Testis (tissue), 5 donors: ENCODE measurements at places on chromosomes 12 and 14. TPM values are rescaled to one million over a fixed set of nuclear protein-coding genes. Genes with fewer than 3 reads are reported as not detected.
A peak's percentile ranks its signal among the peaks of the same experiment; 100 is the strongest.

DNA sequence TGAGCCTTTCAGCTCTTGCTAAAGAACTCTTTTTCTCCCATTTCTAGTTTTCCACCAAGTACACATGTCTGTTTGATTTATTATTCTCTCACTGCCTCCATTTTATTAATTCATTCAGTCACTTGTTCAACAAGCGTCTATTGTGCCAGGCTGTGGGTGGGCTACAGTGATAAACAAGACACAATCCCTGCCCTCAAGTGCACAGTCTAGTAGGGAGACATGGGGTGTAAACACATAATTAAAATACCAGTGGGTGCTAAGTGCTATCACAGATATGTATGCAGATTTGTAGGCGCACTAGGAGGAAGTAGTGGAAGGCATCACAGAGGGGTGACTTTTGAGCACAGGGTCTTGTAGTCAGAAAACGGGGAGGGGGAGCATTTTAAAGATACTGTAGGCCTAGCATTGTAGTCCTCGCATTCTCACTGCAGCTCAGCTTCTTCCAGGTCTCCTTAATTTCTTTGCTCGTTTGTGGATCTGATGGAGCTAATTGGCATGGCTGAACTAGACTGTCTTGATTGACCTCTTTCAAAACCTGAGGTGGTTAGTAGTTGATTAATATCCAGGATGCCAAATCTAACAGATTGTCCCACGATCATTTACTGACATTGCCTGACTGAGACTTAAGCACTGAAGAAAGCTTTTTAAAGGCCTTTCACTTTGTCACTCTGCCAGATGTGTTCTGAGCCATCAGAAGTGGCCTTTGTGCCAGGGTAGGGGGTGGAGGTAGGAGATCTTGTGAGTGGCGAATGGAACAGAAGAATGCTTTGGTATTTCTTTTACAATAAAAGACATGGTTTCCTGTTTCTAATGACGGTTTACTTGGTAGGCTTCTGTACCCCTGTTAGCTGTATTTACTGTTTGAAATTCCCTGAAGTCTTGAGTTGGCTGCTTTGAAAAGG is 116.9 kb downstream of the DIP2B start:
- H3K36me3 ChIP-seq = no peaks in the 10 kb centered on the region
- H3K27me3 ChIP-seq = no peaks in the 10 kb centered on the region
- H3K27ac ChIP-seq = no peak overlapping the region
- no peak overlapping the region for H3K4me3 ChIP-seq
- DNase-seq = no peak
- peaks cover 2% of the 10 kb centered on the region for H3K4me1 ChIP-seq

DNA sequence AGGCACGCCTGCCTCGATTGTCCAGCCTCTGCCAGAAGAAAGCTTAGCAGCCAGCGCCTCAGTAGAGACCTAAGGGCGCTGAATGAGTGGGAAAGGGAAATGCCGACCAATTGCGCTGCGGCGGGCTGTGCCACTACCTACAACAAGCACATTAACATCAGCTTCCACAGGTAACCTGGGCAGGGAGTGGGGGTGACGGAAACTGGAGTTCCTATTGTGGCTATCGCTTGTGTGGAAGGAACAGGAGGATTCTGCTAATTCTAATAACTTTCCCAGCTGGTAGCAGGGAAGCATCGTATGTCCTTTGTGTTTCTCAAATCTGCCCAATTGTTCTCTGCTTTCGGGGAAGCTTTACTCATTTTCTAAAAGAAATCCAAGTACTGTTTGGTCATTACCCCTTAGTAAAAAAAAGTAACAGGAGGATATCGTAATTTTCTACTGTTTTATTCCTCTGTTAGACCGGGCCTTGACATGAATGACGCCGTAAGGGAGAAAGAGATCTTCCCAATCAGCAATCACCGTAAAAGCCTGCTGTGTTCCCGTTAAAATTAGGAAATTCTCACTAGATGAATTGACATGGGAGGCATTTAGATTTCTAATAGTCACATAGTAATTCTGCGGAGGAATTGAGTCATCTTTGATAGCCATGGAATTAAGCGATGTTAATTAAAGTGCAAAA is 449 bp downstream of the THAP2 start:
- no peaks in the 10 kb centered on the region for H3K36me3 ChIP-seq
- H3K27ac ChIP-seq = peak overlapping the region; percentile 97
- H3K4me1 ChIP-seq = peaks cover 11% of the 10 kb centered on the region

DNA sequence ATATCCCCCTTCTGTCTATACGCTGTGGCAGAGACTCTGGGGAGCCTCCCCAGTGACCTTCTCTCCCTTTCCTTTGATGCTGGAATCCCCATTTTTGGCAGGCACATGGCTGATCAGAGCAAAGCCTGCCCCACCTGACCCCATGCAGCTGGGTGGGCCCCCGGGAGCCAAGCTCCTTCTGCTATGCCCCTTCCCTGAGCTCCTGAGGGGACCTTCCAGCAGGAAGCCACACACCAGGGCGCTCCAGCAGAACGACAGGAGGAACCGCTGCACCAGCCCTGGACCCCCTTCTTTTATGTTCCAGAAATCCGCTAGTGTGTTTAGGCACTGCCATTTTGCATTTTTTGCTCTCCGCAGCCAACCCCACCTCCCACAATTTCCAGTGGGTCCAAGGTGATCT is 44.6 kb downstream of the TRAFD1 start:
- DNase-seq = no peak
- H3K27ac ChIP-seq = no peak overlapping the region
- no peak overlapping the region for H3K4me3 ChIP-seq
- H3K27me3 ChIP-seq = no peaks in the 10 kb centered on the region

DNA sequence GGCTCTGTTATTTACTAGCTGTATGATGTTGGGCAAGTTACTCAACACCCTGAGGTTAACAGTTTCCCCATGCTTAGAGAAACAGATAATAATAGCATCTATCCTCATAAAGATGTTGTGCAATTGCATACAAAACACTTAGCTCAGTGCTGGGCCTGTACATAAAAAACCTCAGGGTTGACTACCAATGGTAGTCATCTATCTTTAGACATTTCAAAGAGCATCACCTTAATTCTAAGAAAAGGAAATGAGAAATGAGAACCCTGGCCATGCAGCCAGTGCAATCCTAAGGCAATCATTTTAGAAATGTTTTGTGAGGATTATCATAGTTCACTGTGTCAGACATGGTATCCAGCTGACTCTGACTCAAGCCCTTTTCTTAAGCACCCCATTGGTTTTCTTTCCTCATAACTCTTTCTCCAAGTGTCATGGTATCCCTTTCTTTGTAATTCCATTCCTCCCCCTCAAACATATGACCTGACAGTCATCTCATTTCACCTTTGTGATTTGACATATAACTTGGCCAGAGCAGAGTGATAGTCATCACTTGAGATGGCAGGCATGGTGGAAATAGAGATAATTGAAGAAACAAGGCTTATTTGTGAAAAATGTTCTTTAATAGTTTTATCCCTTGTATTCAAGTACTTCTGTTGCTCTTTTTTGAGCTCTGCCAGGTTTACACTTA is 29.5 kb upstream of the OSBPL8 start:
- H3K36me3 ChIP-seq = no peaks in the 10 kb centered on the region
- H3K27me3 ChIP-seq = no peaks in the 10 kb centered on the region
- no peak overlapping the region for H3K27ac ChIP-seq
- no peak for DNase-seq

DNA sequence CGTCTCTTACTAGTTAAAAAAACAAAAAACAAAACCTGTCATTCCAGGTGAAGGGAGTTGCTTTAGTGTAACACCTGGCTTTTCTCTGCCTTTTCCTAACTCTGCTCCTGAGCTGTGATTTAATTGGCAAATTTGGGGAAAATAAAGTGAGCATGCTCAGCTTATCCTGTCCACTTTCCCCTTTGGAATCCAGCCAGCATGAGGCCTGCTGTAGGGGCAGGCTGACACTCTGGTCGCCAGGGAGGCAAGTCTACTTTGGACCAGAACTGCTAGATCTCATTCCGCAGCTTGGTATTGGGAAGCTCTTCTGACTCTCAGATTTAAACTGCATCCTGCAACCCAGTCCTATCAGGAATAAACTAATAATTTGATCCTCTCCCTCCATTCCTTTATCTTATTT is 30.1 kb downstream of the CDKN1B start:
- H3K36me3 ChIP-seq = no peaks in the 10 kb centered on the region
- H3K4me3 ChIP-seq = no peak overlapping the region
- H3K27ac ChIP-seq = no peak overlapping the region
- H3K4me1 ChIP-seq = peaks cover 9% of the 10 kb centered on the region

DNA sequence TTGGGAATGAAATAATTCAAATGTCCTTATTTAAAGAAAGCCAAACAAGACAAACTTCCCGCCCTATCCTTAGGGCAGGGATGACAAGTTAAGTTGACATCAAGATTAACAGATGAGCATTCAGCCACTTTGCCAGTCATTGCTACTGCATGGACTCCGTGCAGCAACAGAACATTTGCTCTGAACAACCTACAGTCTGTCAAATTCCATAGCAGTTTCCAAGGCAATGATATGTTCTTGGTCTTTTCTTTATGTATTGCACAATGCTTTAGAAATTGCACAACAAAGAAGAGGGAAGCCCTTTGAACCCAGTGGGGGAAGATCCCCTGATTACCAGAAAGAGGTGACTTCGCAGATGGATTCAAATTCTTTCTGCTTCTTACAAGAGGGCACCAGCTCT is 269.8 kb downstream of the BCAT1 start:
- no peaks in the 10 kb centered on the region for H3K27me3 ChIP-seq
- H3K4me1 ChIP-seq = no peaks in the 10 kb centered on the region
- no peaks in the 10 kb centered on the region for H3K36me3 ChIP-seq
- H3K27ac ChIP-seq = no peak overlapping the region

DNA sequence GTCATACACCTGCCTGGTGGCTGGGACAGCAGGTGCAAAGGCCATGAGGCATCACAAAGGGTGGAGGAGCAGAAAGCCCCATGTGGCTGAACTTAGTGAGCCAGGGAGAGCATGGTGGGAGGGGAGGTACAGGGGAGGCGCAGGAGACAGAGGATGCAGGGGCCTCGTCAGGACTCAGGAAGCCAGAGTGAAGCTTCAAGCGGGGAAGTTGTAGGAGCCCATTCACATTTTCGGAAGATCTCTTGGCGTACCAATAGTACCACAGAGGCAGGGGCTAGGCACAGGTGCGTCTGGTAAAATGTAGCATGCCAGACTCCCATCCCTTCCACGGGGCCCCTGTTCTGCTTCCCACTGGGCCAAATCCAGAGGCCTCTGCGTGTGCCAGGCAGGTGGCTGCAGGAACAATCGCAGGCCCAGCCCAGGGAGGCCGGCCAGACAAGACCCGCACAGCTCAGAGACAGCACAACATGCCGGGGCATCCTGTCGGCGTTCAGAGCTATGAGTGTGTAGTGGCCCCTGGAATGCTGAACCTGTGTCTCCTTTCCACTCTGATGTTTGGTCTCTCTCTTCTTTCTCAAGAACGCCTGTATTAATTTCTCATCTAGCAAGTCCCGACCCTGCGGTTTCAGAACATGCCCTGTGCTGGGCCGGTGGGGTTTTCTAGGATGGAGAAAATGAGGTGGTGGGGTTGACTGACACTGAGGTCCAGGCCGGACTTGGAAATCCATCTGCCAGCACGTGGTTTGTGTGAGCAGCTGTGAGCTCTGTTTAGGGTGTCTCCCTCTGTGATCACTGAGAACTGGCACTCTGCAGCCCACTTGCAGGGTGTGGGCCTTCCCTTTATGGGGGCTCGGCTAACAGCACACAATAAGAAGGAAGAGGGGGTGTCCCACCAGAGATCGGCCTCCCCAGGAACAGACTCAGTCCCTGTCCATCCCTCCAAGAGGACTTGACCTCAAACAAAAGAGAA is 5.5 kb upstream of the TMEM132D start:
- no peaks in the 10 kb centered on the region for H3K36me3 ChIP-seq
- no peaks in the 10 kb centered on the region for H3K27me3 ChIP-seq
- no peak overlapping the region for H3K27ac ChIP-seq
- no peak overlapping the region for H3K4me3 ChIP-seq
- DNase-seq = no peak

DNA sequence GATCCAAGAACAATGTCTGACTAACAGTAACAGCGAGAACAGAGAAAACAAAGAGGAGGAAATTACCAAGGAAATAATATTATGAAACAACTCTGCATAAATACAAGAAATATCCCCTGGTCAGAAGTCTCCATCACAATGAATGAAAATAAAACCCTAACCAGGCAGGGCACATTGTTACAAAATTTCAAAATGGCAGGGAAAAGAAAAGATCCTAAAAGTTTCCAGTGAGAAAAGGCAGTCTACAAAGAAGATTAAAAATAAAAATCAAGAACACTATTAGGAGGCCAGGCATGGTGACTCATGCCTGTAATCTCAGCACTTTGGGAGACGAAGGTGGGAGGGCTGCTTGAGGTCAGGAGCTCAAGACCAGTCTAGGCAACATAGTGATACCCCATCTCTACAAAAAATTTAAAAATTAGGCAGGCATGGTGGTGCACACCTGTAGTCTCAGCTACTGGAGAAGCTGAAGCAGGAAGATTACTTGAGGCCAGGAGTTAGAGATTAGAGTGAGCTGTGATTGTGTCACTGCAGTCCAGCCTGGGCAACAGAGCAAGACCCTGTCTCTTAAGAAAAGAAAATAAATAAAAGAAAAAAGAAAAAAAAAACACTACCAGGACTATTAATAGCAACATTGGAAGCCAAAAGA is 47.8 kb downstream of the FERMT2 start:
- H3K4me1 ChIP-seq = no peaks in the 10 kb centered on the region
- no peaks in the 10 kb centered on the region for H3K27me3 ChIP-seq
- no peak for DNase-seq
- no peak overlapping the region for H3K27ac ChIP-seq

- H3K36me3 ChIP-seq = no peaks in the 10 kb centered on the region
- no peaks in the 10 kb centered on the region for H3K27me3 ChIP-seq
- DNase-seq = no peak
- H3K4me1 ChIP-seq = no peaks in the 10 kb centered on the region
- H3K27ac ChIP-seq = no peak overlapping the region
Observed at GRCh38 chr12:121025442-121026226, 9.3 kb upstream of the C12orf43 start.

GRCh38 chr14:75499084-75499875 is 23.0 kb upstream of the BATF start:
- H3K27ac ChIP-seq = no peak overlapping the region
- DNase-seq = no peak
- no peaks in the 10 kb centered on the region for H3K36me3 ChIP-seq

The CD69 gene
- total RNA-seq = 2.1 TPM

The RTN1 gene
- total RNA-seq = 8.2 TPM

The VDR gene
- total RNA-seq = 1.4 TPM
